Stimulated activated CD4-positive, alpha-beta T cell treated with anti-CD3 and anti-CD28 coated beads, Interleukin-2, amount 100 ng/mL, for 24 hours (primary cell): ENCODE measurements at places on chromosomes 4 and X.

DNA sequence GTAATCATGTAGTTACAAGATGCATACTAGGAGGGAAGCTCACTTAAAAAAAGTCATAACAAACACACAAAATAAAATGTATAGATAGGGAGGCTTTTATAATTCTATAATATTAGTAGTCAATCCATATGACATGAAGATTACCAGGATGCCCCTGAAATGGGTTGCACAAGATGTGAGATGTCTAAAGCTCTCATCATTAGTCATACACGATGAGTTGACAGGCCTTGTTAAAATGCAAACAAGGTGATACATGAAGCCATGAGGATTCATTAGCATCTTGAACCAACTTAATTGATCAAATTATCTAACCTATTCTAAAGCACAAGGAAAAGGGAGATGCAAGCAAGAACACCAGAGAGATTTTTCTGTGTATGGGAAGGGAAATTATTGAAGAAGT, 470.2 kb downstream of the IQCM start:
- DNase-seq = no peak

- no peak for DNase-seq
Observed at GRCh38 chr4:107065201-107065600, 29.1 kb upstream of the DKK2 start.

DNA sequence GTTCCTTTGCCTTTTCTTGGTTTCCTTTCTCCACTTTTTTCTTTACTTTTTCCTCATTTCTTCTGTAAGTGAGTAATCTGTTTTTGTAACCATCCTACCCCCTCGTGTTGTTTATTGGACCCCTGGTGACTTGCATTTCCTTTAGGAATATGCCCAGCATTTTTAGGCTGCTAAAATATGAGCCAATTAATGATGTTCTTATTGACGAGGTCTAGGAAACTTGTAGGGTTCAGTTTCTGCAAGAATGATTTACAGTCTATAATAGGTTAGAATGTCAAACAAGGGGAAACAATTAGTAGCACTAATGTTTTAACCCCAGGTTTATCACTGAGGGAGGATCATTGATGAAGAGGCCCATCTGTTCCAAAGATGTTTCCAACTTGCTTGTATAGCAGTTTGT, 79.0 kb downstream of the CPE start:
- DNase-seq = no peak

DNA sequence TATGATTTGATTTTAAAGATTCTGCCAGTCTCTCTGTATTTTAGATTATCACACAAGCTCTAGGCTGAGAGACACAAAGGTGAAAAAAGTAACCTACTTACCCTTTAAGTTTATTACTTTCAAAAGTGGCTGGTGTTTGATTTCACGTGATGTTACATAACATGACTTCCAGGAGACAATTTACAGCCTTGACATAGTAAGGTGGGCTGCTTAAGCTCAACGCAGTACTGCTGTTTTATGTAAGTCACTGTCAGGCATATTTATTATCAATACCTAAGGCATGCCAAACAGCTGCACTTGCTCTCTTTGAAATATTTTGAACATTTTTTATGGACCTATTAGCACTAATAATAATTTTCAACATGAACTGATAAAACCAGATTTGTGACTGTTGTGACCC, 451.5 kb upstream of the FAM241A start:
- DNase-seq = no peak

GRCh38 chrX:2552621-2553201, 51.9 kb upstream of the DHRSX start:
- no peak for DNase-seq

GRCh38 chrX:136262243-136262642, 11.0 kb upstream of the MAP7D3 start:
- no peak for DNase-seq

- DNase-seq = no peak
Observed at GRCh38 chr4:85431156-85431555, 43.8 kb upstream of the ARHGAP24 start.

DNA sequence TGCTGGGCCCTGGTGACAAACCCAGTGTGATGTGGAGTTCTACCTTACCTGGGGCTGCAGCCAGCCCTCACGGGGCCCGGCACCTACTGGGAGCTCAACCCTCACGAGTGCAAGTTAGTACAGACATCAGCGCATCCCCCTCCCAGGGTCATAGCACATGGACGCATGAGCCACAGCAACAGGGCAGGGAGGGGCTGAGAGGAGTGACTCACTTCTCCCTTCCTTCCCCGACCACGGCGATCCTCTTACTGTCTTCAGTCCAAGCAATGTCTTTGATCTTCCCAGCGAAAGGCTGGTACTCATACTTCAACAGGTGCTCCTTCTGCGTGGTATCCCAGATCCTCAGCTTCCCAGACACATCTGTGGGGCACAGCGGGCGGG, 17.8 kb downstream of the WDR1 start:
- DNase-seq = peak; percentile 52

GRCh38 chr4:184782731-184783373, 42.9 kb downstream of the ACSL1 start:
- no peak for DNase-seq

DNA sequence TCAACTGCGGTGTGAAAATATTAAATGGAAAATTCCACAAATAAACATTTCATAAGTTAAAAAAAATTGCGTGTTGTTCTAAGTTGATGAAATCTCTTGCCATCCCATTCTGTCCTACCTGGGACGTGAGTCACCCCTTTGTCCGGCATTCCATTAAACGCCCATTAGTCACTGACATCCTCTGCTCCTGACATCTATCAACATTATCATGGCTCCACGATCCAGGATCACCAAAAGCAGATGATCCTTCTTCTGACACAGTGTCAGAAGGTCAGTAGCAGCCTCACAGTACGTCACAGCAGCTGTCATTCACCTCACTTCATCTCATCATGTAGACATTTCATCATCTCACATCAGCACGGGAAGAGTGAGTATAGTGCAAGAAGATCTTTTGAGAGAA, 125.7 kb downstream of the ZNF827 start:
- no peak for DNase-seq

DNA sequence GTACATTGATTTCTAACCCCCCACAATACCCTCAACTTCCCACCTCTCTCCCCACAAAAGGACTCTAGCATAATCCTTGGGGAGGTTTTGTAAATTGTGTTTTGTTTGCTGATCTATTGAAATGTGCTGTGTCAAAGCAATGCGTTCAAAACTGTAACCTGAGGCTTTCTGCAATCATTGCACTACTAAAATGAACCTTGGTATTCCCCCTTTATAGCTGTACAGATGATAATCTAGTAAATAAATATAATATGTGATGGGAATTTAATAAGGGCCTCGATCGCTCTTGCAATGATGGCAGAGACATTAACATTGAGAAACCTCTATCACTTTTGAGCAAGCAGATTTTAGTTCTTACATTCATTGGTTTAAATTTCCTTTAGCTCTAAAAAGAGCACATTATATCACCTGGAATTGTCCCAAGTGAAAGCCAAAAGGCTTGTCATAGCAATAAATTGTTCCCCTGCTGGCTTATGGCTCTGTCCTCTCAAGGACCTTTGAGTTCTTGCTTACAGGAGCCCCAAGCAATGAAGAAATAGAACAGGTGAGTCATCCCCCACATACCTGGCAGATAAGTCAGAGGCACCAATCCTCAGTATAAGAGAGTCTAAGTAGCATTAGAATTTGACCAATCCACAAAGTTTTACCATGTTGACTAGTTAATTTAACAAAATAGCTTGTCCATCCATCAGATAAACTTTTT, 18.4 kb upstream of the ACE2 start:
- no peak for DNase-seq

DNA sequence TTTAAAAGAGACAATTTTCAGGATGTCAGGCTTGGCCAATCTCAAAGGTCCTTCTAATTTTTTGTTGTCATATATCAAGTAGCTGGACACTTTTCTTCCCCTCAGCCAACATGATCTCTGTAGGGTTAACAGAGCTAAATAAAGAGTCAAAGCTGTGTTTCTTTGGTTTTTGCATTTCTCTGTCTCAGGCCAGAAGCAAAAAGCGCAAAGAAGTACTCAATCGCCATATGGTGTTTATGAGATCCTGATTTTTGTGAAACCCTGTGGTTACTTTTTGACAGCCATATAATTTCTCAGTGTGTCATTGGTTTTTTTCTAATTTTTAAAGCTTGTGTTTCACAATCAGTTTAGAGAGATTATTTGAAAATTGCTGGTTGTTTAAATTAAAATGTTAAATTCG, 111.9 kb downstream of the MAPK10 start:
- DNase-seq = no peak

- DNase-seq = no peak
Observed at GRCh38 chrX:108071578-108071977, 19.8 kb downstream of the PSMD10 start.
